ENCODE measurements at places on chromosomes 6 and 20. TPM values are rescaled to one million over a fixed set of nuclear protein-coding genes. Genes with fewer than 3 reads are reported as not detected.

Gene HRH3
- not detected for total RNA-seq

Gene RFX6
- total RNA-seq = not detected

Gene CHMP4B
- 64.3 TPM for total RNA-seq

Gene OR2H2
- not detected for total RNA-seq

Gene TRIM31
- not detected for total RNA-seq

Gene WFDC10A
- not detected for total RNA-seq
